ENCODE measurements at places on chromosomes 2 and 18.

GRCh38 chr2:5290900-5291546 lies 401.2 kb upstream of the SOX11 start:
- DNase-seq = no peak

GRCh38 chr18:58865701-58866065 lies 1.0 kb downstream of the ZNF532 start:
- no peak for DNase-seq

- DNase-seq = no peak
Observed at GRCh38 chr18:680392-680791, 22.9 kb downstream of the TYMS start.

DNA sequence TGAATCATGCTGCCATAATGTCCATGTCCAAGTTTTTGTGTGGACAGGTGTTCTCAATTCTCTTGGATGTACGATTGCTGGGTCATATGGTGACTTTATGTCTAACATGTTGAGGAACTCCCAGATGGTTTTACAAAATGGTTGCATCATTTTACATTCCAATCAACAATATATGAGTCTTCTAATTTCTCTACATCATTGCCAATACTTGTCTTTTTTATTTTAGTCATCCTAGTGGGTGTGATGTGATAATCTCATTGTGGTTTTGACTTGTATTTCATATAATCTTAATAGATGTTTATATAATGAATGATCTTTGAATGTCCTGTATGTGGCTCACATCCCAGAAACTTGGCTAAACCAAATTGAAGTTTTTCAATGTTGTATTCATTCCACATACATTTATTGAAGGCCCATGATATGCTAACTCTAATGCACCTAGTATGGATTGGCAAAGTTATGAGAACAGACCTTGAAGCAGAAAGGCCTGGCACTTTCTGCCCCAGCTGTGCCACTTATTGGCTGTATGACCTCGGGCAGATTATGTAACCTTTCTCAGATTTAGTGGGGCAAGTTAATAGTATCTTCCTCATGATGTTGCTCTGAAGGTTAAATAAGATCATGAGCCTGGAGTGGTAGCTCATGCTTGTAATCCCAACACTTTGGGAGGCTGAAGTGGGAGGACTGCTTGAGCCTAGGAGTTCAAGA lies 205.4 kb downstream of the RAB3GAP1 start:
- no peak for DNase-seq

- no peak for DNase-seq
Observed at GRCh38 chr2:103003750-103004260, 242.0 kb downstream of the TMEM182 start.

- no peak for DNase-seq
Observed at GRCh38 chr2:158239271-158239670, 137.6 kb downstream of the UPP2 start.

DNA sequence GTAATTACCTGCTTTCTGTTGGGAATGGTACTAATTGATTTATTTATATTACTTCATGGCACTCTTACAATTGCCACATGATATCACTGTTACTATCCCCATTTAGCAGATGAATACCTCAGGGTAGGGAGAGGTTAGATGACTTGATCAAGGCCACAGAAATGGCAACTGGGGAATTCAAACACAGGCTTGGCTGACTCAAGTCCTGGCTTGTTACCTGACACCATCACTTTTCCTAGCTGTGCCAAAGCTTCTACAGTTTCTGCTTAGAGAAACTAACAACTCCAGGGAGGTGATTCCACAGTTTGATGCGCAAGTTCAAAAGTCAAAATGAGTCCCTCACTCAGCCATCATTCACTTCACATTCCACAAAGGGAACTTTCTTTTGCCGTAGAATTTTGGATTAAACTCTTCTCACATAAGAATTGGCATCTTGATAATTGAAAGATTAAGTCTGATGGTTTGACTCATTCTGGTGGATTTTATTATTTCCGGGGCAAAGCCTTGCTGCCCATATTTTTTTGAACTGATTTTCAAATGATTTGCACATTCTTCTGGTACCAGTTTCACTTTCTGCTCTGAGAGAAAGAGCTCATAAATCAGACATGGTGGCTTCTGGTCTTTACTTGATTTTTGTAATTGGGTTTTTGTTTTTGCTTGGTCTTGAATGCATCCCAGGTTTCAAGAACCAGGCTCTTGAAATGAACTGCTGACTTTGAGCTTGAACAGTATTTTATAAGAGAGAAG lies 656.8 kb downstream of the BCL11A start:
- no peak for DNase-seq

DNA sequence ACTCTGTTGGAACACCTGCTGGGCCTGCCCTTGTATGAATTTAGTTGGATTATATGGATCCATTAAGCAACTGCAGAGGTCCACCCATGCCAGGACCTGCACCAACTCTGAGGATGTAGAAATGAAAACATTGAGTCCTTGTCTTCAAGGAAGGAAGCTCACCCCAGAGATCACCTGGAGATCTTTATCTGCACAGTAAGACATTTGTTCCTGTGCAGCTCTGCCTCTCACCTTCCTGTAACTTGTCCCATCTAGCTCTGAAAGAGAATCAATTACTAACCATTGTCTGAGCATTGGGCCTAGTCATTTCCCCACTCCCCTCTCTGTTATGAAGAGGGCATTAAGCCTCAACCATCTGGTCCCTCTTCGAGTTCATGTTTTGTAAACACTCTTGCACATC lies 105.2 kb upstream of the YWHAQ start:
- DNase-seq = no peak

GRCh38 chr2:205375461-205376448 lies 306.5 kb upstream of the NRP2 start:
- DNase-seq = no peak

GRCh38 chr2:212928681-212929080 lies 222.7 kb downstream of the IKZF2 start:
- no peak for DNase-seq

GRCh38 chr18:58491773-58492752 lies 136.8 kb downstream of the ALPK2 start:
- DNase-seq = no peak

- DNase-seq = no peak
Observed at GRCh38 chr18:6207116-6207515, 207.6 kb downstream of the L3MBTL4 start.

DNA sequence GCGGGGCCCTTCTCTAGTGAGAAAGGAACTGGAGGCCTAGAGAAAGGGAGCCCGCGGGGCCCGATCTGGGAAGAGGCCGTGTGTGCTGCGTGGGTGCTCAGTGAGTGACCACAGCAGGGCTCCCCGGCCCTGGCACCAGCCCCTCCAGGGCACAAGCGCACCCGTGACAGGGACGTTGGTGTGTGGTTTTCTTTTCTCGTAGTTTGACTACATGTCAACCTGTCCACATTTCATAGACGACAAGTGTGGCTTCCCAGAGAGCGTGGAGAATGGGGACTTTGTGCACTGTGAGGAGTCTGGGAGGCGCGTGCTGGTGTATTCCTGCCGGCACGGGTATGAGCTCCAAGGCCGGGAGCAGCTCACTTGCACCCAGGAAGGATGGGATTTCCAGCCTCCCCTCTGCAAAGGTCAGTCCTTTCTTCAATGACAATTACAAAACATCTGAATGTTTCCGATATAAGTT lies 83.1 kb downstream of the TPO start:
- DNase-seq = no peak

DNA sequence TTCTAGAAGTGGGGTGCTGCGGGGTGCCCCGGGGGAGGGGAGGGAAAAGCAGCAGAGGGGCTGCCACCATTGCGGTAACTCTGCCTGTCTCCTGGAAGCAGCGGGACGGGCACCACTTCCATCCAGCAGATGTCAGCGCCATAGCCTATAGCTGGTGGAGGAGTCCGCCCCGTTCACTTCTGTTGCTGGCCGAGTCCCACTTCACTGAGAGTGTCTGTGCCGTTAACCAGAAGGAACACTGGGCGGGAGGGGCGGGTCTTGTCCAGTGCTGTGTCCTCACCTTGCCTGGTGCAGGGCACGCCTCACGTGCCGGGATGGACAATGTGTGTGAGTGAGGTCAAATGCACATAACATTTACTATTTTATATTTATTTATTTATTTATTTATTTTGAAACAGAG lies 19.3 kb upstream of the ODC1 start:
- DNase-seq = no peak

DNA sequence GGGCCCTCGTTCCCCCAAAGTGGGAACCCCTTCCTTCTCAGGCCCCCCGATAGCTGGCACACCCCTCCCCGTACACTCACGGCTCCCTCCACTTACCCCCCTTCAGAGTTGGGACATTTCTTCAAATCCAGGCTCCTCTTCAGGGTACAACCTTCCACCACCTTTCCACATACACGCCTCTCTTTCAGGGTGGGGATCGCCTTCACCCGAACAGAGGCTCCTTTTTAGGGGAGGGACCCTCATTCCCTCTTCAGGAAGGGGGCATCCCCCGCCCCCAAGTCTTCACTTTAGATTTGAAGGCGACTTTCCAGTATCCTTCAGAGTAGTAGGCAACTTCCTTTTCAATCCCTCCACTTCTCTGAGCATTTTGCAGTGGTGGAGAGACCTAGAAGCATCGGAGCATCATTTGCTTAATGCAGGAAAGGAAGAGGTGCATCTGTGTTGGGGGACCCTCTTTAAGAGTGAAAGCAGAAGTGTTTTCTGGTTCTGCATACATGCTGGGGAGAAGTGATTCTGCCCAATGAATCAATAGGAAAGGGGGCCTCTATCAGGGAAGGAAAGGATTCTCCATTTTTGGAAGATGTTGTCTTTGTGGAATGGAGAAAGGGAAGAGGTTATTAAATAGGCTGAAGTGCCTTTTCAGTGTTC lies 845 bp downstream of the EML4 start:
- DNase-seq = no peak

GRCh38 chr2:186384226-186384625 lies 101.8 kb upstream of the ZC3H15 start:
- no peak for DNase-seq

DNA sequence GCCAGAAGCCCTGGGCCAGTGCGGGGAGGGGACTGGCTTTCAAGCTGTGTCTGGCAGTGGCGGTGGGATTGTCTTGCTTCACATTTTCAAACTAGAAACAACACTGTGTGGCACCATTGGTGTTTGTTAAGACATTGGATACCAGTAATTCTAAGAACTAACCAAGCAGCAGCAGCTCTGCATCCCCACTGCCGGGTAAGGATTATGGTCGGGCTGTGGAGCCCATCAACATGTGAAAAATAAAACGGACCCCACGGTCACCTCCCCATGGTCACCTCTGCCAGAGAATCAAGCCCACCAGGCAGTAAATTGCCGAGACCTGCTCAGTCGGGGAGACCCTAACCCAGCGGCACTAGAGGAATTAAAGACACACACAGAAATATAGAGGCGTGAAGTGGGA lies 65.3 kb downstream of the C18orf63 start:
- no peak for DNase-seq

GRCh38 chr18:36312806-36313395 lies 15.4 kb downstream of the FHOD3 start:
- no peak for DNase-seq

- DNase-seq = no peak
Observed at GRCh38 chr2:112947374-112947773, 30.4 kb upstream of the IL36G start.

GRCh38 chr2:60439219-60439974 lies 114.1 kb downstream of the BCL11A start:
- DNase-seq = no peak

- no peak for DNase-seq
Observed at GRCh38 chr2:134443814-134444480, 190.1 kb downstream of the MGAT5 start.

- no peak for DNase-seq
Observed at GRCh38 chr2:46293466-46293865, 3.7 kb upstream of the EPAS1 start.

DNA sequence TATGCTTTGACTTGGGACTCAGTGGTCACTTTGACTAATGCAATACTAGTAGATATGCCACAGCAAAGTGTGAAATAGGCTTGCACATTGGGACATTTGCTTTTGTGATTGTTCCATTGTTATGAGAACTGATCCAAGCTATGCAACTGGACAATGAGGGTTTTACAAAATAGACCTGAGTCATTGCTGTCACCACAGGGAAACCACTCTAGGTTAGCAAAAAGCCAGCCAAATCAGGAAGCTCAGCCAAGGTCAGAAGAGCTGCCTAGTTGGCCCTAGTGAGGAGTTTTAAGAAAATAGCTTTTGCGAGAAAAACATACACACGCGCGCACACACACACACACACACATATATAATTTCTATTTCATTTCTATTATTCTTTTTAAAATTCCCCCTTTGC lies 452.4 kb upstream of the CDH7 start:
- DNase-seq = no peak

DNA sequence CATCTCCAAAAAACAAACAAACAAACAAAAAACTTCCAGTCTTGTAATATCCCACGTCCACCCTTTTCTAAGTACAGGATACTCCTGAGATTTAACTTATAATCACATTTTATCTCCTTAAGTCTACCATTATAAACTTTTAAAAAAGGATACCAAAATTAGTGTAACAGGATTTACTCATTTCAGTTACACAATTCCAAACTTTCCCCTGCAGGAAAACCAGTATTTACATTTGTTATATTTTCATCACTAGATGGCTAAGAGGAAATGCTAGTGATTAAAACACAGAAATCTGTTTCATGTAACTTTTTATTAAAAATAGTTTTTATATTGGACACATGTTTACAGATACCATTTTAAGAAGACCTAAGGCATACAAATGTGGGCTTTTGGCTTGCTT lies 27.5 kb downstream of the CFAP36 start:
- DNase-seq = no peak

DNA sequence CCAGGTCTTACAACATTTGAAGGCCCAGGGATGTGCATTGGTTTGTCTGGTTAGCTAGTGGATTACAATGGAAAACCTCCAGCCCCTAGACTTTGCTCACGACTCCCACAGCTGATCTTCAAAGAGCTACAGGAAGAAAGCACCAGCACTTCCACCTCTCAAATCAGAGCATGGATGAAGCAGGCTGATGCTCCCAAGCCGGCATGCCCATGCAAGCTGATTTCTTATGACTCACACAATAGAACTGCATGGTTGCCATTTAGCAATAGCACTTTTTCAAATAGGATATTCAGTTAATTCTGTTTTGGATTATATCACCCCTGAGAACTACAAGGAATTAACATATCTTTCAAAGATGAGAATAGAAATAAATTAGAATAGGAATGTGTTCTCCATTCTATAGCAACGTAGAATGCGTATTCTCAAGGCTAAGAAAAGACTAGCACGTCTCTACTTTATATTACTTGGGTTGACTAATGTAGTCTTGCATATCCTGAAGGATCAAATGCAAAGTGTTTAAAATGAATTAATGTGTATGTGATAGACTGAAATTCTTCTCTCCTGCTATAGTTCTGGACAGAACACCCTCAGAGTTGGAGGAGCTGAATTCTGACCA lies 292.4 kb downstream of the TRIB2 start:
- DNase-seq = no peak

- no peak for DNase-seq
Observed at GRCh38 chr2:181679544-181679979, 755 bp downstream of the NEUROD1 start.

DNA sequence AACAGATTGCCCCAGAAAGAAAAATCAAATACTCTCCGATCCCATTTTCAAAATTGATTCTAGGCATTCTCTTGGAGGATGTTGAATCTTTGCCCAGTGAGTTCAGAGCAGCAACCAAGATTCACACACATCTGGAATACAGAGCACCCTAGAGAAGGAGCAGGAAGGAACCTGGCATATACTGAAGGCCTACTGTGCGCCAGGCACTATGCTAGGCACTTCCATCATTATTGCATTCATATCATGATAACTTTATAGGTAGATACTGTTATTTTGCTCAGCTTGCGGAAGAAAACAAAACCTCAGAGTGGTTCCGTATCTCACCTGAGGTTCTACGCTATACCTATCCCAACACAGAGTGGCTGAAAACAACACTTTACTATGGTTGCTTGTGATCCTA lies 160.3 kb upstream of the SERTAD2 start:
- DNase-seq = no peak
